ENCODE measurements at places on chromosomes 1 and 21. TPM values are rescaled to one million over a fixed set of nuclear protein-coding genes. Genes with fewer than 3 reads are reported as not detected.

DNA sequence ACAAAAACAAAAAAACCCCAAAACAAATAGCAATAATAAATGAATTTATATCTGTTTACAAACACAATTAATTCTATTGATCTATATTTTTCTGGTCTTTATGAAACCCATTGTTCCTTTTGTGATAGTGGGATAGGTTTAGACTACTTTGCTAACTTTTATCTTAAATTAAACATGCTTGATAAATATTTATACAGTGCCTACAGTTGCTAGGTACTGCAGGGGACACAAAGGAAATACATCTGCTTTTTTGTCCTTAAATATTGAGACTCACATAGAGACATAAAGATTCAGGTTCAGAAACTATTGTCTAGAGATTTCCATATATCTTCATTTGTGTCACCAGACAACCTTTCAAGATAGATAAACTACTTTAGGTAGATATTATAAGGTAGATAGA, 8.5 kb upstream of the DNAH14 start:
- DNase-seq: no peak

DNA sequence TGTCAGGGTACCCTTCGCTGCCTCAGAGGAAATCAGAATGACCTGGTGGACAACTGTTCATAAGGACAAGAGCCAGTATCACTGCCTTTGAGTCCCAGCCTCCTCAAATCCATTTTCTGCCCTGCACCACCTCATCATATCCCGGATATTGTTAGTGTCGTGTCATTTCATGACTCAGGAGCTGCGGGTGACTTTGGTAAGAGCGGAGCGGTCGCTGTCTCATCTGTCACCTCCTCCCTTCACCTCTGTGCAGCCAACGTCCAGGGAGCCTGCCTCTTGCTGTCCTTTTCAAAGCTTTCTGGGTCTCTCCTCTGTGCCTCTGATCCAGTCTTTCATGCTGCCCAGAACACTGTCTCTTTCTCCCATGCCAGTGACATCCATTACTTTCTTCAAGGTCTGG, 7.0 kb upstream of the C1orf198 start:
- peak; percentile 54 for DNase-seq

FBXO44 gene
- total RNA-seq: 2.2 TPM

IKBKE gene
- total RNA-seq: 13.8 TPM

CRP gene
- not detected for total RNA-seq

- DNase-seq: peak; percentile 78
Measured at GRCh38 chr21:34846601-34847112, 177.9 kb downstream of the CLIC6 start.

GRCh38 chr1:94672001-94672400, 130.4 kb upstream of the F3 start:
- DNase-seq: no peak

GRCh38 chr1:152473887-152474537, 36.6 kb upstream of the LCE5A start:
- peak; percentile 74 for DNase-seq

DNA sequence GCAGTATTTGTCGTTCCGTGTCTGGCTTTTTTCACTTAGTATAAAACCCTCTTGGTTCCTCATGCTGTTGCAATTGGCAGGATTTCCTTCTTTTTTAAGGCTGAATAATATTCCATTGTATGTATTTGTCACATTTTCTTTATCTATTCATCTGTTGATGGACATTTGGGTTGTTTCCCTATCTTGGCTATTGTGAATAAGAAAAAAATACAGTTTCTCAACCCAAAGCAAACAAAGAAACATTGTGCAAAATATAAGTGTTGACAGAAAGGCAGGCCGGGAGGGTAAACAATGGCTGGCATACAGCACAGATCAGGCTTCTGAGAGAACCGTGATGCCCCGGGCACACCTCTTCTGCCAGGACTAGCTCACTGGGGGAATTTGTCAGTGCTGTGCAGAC, 26.9 kb downstream of the NENF start:
- no peak for DNase-seq

- no peak for DNase-seq
Measured at GRCh38 chr1:109653306-109653705, 2.6 kb upstream of the GSTM4 start.

DNA sequence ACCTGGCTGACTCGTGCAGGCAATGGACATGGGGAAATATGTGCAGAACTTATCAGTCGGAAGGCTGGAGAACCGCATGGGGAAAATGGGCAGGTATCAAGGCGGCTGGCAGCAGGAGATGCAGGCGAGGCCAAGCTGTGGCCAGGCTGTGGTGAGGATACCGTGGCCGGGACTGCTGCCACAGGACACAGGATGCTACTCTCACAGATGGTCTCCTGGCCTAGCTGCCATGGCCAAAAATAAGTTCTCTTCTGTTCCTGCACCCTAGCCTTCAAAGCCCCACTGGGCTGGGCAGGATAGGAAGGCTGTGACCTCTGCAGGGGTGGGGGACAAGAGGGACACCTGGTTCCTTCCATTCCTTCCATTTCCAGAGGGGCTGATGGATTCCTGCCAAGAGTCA, 26.4 kb downstream of the TEX35 start:
- DNase-seq: no peak

CYP4A11 gene
- total RNA-seq: not detected

GPATCH2 gene
- 8.1 TPM for total RNA-seq

TUFT1 gene
- 7.2 TPM for total RNA-seq

DNA sequence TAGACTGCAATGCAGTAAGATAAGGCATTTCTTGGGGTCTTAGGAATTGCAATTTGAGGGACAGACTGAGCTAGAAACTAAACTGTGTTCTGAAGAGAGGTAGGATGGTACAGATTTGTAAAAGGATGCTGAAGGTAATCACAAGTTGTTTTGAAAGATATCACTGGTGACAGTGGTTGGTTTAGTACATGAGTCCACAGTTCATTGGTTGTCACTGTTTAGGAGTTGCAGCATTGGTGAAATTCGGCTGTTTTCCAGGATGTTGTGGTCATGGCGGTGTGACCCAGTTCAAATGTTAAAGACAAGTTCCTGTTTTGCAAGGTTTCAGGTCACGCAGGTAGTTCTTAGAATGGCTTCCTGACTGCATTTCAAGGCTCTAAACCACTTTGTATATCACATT, 292.8 kb upstream of the B3GALT2 start:
- no peak for DNase-seq

PLA2G4A gene
- 0.47 TPM for total RNA-seq

DNA sequence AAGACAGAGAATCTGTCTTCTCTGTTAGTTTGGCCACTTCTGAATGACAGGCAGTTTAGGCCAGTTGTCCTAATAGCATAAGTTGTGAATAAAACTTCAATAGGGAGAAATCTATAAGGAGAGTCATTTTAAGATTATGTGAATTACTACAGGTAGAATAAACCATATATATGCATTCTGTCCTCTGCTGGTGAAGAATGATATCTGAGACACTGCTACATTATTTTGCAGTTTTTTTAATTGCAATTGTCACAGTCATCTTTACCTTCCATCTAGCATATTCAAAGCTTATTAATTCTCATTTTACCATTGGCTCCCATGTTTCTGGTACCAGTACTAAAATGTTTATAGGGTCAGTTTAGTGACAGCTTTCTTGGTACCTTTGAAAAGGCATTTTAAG, 519.6 kb upstream of the DEPDC1 start:
- DNase-seq: no peak

DNA sequence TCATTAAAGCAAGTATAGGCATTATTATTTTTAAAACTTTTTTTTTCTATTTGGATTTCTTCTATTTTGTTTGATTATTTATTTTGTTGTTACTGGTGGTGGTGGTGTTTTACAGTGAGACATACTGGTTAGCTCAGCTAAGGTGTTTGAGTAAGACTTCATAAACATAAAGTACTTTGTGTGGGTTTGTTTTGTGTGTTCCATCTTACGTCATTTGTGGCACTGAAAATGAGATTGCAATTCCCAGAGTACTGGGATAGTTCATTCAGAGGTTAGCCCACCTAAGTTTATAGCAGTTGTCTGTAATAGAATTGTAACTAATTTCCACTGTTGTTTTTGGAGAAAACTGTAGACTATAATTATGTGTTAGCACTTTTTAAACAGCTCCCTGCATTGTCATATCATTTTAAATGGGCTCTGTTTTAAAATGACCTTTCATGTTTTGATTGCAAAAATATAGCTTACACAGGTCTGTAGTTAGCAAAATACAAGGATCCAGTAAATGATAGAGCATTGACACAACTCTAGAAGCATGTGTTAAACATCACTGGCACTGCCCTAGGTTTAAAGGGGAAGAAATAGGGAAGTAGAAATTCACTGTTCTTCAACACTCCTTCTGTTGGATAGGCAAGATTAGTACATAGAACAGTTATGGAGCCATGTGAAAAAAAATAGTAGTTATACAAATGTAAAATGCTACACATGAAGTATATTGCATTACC, 171.7 kb downstream of the NFIA start:
- DNase-seq: no peak

ADAMTS4 gene
- total RNA-seq: not detected

- DNase-seq: no peak
Measured at GRCh38 chr1:165114889-165115285, 241.6 kb downstream of the LMX1A start.

- DNase-seq: peak; percentile 60
Measured at GRCh38 chr1:201676197-201676596, 137.3 kb downstream of the NAV1 start.

- peak; percentile 63 for DNase-seq
Measured at GRCh38 chr1:172286629-172287076, 133.8 kb upstream of the C1orf105 start.

- DNase-seq: no peak
Measured at GRCh38 chr1:6800745-6801144, 15.5 kb downstream of the CAMTA1 start.

- no peak for DNase-seq
Measured at GRCh38 chr1:201371792-201372191, 5.7 kb downstream of the TNNT2 start.
